CD4-positive, alpha-beta T cell treated with Interleukin-4 for 4 hours (primary cell): ENCODE measurements at places on chromosomes 7 and 10.

- no peak for DNase-seq
These were observed 23.8 kb upstream of the FZD1 start for GRCh38 chr7:91240376-91240941.

DNA sequence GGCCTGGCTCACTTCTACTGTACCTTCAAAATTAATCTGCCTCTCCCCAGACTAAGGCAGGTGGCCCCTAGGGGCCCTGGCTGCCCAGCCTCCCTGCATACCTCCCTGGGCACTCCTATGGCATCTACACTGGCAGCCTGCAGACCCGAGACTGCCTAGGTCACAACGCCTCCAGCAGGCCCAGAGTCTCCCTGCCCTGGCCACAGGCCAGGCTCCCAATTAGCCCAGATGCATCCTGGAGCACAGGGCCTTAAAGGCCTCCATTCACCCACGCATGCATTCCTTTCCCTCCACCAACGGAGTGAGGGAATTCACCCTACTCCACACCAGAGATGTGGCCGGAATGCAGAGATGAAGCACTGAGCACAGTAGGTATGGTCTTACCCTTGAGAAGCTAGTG, 1.9 kb downstream of the CHAT start:
- no peak for DNase-seq

DNA sequence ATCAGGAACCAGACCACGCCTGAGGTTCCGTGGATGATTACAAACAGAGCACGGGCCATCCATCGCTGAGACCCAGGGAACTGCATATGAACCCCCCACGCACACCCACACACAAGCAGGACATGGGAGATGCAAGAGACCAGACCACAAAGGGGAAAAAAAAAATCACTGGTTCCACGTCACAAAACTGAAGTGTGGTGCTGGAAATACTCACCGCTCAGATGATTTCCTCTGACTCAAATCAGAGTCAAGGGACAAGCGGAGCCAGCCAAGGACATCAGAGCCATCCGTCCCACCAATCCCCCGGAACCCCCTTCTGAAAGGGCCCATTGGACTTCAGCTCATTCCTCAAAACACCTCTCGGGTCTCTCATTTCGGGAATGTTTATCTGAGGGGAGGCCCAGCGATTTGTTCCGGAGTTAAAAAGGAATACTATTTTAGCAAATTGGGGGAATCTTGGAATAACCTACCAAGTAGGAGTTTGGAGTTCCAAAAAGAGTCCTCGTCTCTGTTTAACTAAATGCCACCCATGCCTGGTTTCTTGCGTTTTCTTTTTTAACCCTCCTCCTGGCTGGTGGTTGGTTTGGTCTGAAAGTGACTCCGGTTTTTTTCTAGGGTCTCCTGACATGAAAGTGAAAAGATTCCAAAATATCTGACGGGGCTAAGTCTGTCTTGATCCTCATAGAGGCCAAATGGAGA, 15.0 kb downstream of the SNX8 start:
- no peak for DNase-seq

DNA sequence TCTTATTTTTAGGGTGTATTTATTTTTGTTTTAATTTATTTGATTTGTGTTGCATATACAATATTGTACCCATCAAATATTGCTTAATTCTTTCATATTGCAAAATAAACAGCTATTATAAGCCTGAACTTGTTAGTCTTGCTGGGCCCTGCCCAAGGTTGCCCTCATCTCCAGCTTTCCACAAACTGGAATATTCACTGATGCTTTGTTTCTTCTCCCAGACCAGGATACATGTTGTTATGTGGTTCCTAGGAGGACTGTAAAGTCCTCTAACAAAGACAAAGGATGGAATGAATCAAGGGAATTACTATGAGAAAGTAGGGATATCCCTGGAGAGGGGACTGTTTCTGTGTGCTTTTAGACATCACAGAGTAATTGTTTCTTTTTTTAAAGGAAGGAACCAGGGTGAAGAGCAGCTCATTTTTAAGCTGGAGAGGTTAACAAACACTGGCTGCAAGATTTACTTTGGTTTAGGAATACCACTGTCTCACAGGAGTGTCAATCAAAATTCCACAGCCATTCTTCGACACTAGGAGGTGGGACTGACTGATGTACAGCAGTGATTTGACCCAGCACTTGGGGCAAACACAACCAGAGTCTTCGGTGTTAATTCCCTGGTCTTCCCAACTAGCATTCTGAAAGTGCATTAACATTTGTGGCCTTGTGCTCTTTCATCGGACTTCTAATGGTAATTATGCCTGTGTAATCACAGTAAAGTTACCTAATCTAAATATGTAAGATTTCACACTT, 14.8 kb upstream of the CD36 start:
- no peak for DNase-seq

DNA sequence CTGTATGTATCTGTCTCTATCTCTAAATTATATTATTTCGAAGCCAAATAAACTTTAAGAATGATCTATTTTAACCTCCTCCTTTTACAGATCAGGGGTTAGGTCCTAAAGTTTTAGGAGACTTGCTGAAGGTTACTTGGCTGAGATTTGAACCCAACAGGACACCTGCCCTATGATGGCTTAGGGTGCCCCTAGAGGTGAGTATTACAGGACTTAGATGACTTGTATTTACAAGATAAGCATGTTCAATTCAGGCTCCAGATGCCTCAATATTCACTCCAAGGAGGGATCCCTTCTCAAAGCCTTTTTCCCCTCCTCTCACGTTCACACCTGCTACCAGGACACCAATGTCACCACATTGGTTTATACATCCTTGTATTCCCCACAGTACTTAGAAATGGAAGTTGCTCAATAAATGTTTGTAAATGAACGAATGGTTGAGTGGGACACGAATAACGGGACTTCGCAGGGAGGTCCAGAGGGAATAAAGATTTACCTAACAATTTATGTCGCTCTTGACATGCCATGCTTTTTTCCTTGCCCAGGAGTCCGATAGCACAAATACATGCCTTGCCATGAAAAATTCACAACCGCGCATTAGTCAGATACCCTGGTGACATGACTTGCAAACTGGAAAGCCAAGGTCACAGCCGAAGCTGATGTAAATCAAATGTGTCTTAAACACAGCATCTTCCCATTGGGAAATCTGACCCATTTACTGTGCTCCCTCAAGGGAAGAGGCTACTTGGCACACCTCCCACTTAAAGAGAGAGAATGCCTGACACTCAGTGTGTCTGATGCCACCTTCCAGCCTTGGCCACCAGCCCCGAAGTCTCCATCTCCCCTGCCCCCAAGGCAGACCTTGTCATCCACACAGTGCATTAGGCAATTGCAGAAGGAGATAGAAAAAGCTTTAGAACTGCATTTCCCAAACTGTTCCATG, 872.2 kb upstream of the AUTS2 start:
- DNase-seq: no peak

- no peak for DNase-seq
These were observed 26.7 kb upstream of the COL1A2 start for GRCh38 chr7:94367949-94368348.

DNA sequence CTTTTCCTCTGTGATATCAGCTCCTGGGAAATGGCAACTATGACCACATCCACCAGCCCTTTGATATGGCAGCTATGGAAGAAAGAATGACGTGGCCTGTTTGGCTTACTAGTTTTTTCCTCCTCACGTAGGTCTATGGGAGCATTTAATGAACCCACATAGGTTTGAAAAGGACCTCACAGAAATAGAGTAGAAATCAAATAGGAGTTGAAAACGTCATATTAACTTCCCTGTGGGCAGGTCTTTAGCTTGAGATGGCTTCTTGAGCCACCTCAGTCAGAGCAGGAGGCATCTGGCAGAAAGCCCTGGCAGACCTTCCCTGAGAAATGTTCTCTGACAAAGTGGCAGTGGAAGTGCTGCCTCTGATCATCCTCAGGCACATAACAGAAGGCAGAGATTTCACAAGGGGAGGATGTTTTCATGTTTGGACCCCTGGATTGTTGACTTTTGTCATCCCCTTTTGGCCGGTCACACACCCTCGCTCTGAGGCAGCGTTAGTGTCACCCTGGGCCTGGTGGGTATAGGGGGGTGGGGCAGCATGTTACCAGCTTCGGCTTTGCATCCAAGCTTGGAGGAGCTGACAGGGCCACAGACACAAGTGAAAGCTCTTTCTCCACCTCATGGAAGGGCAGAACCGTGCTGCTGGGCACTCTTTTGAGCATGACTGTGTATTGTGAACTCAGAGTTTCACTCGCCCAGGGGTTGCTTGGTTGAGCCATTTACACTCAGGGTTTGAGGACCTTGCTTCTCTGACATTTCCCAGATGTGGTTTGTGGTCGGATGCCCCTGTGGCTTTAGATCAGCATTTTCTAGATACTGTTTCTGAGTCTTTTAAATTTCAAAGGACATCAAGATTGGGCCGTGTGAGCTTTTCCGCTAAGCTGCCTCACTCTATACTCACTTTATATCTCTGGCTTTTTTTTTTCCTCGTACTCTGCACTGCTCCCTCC, 184.2 kb downstream of the STK31 start:
- DNase-seq: peak; percentile 2

- DNase-seq: no peak
These were observed 231.4 kb downstream of the DNAJB6 start for GRCh38 chr7:157568106-157568769.

- no peak for DNase-seq
These were observed 152.3 kb downstream of the NEBL start for GRCh38 chr10:20744821-20745220.

DNA sequence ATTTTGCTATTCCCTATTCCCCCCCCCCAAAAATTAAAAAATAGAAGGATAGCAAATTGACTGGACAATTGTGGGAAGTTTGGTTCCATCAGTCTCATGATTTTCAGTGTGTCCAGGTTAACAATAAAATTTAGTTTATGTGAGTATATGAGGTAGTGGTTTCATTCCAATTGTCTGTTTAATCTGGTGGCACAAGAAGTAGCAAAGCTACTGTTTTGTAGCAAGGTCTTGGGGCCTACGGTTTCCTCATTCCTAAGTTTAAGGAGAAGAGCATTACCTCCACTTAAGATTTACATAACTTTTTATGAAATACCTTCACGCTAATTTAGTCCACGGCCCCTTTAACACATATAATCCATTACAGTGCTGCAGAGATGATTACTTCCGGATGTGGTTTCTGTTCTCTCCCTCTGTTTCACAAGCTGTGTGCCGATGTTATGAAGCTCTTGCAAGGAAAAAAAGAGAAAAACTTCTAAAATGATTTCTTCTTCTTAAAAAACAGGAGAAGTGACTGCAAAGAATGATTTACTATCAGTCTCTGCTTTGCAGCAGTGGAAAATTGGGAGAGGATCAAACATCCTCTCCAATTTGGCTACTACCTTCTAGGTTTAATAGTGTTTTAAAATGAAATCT, 32.7 kb upstream of the NPVF start:
- DNase-seq: peak; percentile 33

GRCh38 chr10:120953897-120954296, 102.7 kb downstream of the WDR11 start:
- DNase-seq: no peak

DNA sequence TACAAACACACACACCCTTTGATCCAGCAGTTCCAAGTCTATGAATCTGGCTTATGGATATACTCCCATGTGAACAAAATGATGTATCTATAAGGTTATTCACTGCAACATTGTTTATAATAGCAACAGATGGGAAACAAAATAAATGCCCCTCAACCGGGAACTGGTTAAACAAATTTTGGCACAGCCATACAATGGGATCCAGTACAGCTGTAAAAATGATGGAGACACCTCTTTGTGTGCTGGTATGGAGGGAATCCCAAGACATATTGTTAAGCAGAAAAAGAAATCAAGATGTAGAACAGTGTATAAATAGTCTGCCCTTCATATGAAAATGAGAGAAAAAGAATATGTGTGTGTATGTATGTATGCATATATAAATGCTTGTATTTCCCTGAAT, 155.5 kb downstream of the SNX10 start:
- no peak for DNase-seq

- no peak for DNase-seq
These were observed 263.3 kb downstream of the GLRX3 start for GRCh38 chr10:130399425-130399950.

DNA sequence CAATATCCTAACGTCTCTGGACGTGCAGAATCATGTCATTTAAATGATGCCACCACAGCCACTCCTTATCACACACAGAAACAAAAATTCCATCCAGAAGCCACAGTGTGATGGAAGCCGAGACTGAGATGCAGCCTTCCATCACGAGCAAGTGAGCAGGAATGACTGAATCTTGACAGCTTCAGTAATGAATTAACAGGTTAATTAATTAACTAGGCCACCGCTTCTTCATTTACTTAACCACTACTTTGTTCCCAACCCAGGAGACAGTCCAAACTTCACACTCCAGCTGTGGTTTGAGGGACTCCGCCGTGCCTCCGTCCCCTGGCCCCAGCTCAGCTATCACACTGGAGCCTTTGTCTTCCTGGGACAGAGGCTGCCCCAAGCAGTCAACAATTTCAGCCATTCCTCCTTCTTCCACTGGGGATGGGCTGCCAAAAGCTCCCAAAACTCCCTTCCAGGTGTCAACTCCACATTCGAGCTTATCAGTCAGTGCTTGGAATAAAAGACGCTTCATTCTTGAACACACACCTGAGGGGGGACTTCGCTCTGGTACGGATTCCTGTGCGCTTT, 65.9 kb downstream of the FGFR2 start:
- no peak for DNase-seq

- DNase-seq: no peak
These were observed 11.9 kb downstream of the PIK3AP1 start for GRCh38 chr10:96708456-96708855.

GRCh38 chr7:105268056-105268455, 120.7 kb downstream of the SRPK2 start:
- DNase-seq: peak; percentile 65

DNA sequence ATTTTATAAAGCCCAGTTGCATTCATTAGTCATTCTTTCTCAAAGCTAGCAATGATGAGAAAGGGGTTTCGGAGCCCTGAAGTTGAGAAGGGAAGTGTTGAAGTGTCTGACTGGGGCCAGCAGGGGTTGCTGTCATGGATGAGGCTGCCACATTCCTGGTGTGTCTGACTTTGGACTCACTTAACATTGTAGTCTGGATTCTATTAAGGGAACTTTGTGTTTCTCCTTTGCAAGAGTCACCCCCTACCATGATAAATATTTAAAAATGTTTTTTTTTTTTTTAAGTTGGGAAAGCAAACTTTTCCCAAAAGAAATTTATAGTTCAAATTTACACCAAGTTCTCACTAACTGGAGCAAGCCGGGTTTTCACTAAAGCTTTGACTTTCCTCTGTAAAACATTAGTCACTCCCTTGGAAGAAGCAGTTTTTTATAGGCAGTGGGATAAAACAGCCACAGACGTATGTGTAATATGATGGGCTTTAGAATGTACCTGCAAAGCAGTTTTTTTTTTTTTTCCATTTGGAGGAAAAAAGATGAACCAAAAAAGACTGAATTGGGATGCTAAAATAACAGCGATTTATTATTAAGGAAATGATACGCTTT, 243.6 kb downstream of the TWIST1 start:
- no peak for DNase-seq

- no peak for DNase-seq
These were observed 129.5 kb upstream of the MYO3A start for GRCh38 chr10:25804505-25804904.

- DNase-seq: no peak
These were observed 38.3 kb upstream of the BTBD16 start for GRCh38 chr10:122232769-122233168.

DNA sequence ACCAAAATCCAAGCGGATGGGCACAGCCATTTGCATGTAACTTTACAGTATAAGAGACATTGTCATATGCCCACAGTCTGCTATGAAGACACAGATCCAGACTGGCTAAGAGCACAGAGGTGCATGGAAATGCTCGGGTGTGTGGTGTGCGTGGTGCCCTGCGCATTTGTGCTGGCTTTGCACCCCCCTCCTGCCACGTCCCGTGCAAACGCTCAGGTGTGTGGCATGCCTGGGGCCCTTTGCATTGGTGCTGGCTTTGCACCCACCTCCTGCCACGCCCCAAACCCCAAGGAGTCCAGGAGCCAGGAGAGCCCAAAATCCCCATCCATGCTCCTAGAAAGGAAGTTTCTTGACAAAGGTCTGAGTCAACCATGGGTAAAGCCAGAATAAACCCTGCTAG, 306.2 kb downstream of the PTPRN2 start:
- DNase-seq: no peak
